ENCODE measurements at places on chromosomes 5 and 9. TPM values are rescaled to one million over a fixed set of nuclear protein-coding genes. Genes with fewer than 3 reads are reported as not detected.

Gene NMUR2
- polyA plus RNA-seq, result 0.15 TPM

DNA sequence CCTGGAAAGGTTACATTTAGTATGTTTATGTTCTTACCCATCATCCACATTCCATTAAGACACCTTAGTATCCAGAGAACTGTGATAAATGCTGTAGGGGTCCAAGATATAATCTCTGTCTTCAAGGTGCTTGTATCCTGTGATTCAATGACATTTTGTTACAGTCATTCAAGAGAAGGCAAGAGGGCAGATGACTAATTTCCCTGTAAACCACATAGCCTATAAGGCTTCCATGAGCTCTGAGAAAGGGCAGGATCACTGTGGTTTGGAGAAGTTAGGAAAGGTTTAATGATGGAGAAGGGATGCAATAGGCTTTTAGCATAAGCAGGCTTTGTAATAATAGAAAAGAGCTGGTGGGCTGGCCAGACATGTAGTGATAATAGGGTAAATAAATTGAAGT lies 40.0 kb downstream of the PAPPA start:
- no peak for DNase-seq

DNA sequence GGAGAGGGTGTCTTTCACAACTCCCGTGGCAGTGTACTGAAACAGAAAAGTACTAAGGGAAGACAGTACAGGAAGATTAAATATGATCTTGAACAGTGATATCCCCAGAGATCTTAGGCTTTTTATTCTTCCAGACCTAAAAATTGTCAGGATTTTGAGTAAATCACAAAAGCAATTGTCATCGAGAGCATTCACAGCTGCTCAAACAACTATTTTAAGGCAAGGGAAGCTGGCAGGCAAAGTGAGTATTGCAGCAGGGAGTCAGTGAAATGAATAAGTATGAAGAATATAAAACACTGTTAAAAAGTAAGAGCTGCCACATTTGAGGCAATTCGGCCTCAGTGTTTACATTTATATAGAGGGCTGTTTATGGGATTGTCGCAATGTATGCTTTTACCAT lies 479.0 kb downstream of the CAAP1 start:
- DNase-seq, result no peak

- no peak for DNase-seq
These were observed 16.0 kb upstream of the PAPPA start for GRCh38 chr9:116137581-116137980.

- DNase-seq, result no peak
These were observed 42.2 kb downstream of the PTTG1 start for GRCh38 chr5:160463740-160464465.

Gene FOXD4
- 0.45 TPM for polyA plus RNA-seq

Gene GDA
- polyA plus RNA-seq, result 0.31 TPM

- no peak for DNase-seq
These were observed 273.2 kb upstream of the MPDZ start for GRCh38 chr9:13552606-13553215.

Gene TYRP1
- 1.1 TPM for polyA plus RNA-seq

Gene FREM1
- polyA plus RNA-seq, result 182 TPM

Gene SCGB3A2
- polyA plus RNA-seq, result not detected

Gene EQTN
- 0.36 TPM for polyA plus RNA-seq

DNA sequence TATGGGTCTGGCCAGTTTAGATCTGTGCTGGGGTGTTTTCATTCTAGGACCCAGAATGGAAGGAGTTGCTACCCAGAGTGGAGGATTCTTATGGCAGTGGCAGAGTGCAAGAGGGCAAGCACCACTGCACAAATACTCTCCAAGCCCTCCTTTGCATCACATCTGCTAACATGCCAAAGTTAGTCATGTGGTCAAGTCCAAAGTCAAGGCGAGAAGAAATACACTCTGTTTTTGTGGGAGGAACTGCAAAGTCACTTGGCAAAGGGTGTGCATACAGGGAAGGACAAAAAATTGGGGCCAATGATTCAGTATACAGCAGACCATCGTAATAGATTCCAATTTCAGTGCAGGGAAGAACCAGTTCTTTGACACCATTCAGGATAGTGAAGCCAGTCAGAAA lies 43.9 kb upstream of the HMGCS1 start:
- DNase-seq, result no peak

Gene PCDHGA6
- 5.8 TPM for polyA plus RNA-seq

Gene IFNB1
- not detected for polyA plus RNA-seq

GRCh38 chr5:168128557-168128956 lies 162.9 kb upstream of the WWC1 start:
- DNase-seq, result no peak

DNA sequence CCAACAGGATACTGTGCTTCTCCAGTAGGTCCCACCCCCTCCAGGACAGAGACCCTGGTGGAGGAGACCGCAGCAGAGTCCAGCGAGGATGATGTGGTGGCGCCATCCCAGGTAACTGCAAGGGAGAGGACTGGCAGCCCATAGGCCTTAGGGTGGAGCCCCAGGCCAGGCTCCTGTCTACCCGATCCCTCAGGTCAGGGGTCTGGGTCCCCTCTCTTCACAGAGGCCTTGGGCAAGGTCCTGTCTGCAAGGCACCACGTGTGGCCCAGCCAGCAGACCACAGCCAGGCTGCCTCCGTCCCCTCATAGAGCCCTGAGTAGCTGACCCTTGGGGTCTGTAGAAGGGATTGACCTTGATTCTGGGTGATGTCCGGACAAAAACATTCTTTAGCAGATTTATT lies 20.0 kb downstream of the CD74 start:
- DNase-seq, result no peak

DNA sequence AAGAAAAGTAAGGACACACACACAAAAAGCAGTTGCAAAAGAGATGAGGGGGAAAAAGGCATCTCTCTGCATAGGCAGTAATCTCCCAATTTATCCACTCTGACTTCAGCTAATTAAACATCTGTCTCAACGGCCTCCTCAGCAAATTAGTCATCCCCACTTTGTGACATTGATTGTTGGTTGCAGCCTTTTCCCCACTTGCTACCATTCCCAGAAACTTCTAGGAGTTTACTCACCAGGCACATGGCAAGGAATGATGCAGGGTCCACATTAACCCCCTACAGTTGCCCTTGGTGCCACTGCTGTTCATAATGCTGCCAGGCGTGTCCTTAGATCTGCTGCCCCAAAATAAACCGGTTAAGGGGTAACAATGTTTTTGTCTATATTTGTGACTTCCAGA lies 174.6 kb downstream of the MAPKAP1 start:
- DNase-seq, result no peak
